ENCODE measurements at places on chromosomes 1 and 21.

DNA sequence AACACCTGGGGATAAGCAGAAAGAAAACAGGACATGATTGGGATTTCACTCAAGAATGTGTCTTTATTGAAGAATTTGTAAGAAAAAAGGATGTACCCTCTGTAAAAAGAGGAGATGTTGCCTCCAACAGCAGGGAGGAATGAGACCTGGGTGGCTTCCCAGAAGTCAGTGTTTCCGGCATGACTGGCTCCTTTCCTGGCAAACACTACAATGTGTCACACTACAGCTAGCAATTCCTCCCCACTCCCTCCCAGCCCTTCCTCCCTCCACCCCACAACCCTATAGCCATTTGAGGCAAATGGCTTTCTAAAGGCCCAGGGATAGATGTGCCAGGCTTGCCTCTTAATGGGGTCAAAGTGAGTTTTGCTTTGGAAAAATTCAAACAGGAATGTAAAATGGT lies 11.5 kb upstream of the COL8A2 start:
- no peak for DNase-seq

- no peak for DNase-seq
Observed at GRCh38 chr1:59990470-59990869, 63.9 kb upstream of the CYP2J2 start.

DNA sequence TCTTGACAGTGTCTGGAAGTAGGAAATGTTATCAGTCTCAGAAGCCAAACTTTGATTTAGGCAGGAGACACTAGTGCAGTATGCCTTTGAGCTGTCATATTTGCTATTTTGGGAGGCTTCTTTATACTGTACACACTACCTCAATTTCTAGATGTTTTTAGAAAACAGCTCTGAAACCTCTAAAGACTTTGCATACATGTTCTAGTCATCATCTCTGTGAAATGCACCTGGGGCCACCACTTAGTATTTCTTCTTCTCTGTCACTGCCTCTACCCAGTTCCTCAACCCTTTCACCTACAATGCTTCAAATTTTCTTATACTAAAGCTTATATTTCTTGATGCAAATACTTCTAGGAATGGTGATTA lies 29.1 kb upstream of the PLA2G4A start:
- no peak for DNase-seq

- no peak for DNase-seq
Observed at GRCh38 chr1:204868340-204868700, 2.3 kb upstream of the NFASC start.

DNA sequence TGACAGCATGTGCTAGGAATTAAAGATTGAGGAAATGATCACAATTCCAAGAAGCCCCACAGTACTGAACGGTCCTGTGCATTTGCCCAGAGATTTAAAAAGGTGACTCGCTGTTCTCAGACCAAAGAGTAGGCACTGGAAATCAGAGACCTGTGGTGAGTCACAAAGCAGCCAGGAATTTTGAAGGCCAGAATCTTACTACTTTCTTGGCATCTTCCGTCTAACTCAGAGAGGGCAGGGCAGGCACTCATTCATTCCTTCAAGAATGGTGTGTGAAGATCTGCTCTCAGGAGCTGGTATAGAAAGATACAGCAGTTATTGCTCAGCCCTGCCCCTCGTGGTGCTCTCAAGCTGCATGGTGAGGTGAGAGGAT lies 57.9 kb downstream of the BRINP2 start:
- no peak for DNase-seq

GRCh38 chr1:64848803-64849202 lies 103.9 kb downstream of the RAVER2 start:
- no peak for DNase-seq

DNA sequence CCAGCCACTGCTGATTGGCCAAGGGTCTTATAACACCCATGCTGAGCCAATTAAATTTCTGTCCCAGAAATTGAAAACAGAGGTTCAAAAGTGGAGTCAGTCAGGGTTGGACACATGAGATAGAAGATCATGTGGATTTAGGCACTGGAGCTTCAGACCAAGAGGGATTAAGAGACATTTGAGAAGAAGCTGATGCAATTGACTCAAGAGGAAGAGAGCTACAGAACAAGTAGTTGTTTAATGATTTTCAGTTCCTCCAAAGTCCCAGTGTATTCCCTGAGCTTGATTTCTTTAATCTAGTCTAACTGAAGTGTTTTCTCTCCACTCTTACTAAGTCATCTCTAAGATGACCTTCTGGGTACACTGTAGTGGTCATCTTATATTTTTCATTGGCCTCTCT lies 227.1 kb downstream of the DUSP10 start:
- DNase-seq: no peak
